AG04449 (cell line): ENCODE measurements at places on chromosomes 1 and 21.

GRCh38 chr1:235628316-235629005 is 21.1 kb downstream of the GNG4 start:
- no peak for DNase-seq

- no peak for DNase-seq
Observed at GRCh38 chr1:167435484-167435883, 82.8 kb downstream of the CD247 start.

GRCh38 chr21:44762221-44763049 is 39.2 kb downstream of the UBE2G2 start:
- no peak for DNase-seq

DNA sequence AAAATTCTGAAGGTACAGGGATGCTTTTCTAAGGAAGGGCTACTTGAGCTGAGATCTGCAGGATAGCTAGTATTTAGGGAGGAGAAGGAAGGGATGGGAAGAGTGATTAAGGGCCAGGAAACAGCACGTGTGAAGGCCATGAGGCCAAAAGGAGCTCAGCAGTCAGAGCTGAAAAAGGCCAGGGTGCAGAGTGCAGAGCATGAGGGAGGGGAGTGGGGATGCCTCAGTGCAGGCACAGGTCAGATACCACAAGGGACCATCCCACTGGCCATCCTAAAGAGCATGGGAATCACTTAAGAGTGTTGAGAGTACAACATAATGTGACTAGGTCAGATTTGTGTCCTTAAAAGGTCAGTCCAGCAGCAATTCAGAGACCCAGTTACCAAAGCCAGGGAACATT is 16.0 kb downstream of the LRRN2 start:
- no peak for DNase-seq

DNA sequence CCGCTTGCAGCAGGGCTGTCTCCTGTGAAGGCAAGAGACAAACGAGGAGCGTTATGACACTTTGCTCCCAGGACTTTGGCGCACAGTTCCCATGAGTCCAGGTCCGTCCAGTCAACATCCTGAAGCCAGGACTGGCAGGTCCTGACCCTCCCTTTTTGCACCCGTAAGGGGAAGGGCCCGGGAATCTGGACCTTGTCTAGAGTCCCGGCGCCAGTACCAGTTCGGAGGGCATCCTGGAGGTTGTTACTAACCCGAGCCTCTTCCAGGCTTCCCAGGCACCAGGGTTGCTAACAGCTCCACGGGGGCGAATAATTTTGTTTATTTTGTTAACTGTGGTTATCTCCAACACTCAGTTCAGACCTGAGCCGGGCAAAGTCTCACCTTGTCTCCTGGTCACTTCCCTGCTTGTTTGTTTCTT is 682 bp upstream of the RWDD3 start:
- DNase-seq = no peak

DNA sequence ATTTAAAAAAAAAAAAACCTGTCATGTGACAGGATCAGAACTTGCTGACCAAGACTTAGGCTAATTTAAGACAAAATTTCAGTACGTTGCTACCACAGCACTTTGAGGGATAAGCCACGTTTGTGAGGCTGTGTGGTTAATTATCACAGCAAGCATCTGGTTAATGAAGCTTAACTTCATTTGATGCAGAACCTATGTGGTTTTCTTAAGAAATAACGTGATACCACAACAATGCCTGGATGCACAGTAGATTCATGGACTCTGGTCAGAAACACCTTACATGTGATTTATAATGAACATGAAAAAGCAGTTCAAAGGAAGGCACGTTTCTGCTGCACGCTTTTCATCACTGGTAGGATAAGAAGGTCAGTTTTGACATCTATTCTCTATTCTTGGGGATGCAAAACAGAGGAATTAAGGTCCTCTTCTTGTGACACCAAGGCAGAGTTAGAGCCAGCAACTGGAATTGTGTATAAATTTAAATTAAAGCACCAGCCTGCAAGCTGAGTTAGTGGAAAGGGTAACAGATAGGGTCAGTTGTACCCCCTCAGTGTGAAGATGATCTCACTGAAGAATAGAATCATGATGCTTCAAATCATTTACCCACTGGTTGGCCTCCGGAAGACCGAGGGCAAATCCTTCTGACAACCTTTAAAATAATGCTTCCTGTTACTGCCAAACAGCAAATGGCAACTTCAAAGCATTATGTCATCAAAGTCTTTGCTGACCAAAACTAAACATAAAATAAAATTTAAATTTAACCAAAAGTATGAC is 6.0 kb upstream of the KRTAP8-1 start:
- no peak for DNase-seq

DNA sequence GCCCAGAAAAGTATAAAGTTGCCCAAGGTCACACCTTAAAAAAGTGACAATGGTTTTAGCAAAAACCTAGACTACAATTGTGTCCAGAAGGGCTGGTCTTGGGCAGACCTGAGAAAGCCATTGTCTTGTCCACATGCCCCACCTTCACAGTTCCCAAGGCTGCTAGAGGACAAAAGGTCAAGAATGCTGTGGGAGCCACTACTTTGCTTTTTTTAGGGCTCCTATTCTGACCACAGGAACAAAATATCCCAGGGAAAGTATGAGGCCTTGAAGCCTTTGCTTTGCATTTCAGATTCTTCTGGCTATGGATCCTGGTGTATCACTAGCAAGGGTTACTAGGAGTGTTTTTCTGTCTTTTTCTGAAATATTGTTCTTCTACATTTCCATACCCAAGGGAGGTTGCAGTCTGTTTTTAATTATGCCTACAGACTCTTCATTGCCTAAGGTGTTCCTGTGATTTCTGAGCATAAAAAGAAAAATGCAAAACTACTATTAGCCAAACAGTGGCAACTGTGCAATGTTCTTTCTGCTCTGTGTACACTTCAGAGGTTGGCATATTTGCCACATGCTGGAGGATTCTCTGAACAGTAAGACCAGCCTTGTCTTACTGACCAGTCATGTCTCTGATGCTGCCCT is 10.7 kb downstream of the C1orf162 start:
- DNase-seq = no peak
